ENCODE measurements at places on chromosomes 11 and 22.

DNA sequence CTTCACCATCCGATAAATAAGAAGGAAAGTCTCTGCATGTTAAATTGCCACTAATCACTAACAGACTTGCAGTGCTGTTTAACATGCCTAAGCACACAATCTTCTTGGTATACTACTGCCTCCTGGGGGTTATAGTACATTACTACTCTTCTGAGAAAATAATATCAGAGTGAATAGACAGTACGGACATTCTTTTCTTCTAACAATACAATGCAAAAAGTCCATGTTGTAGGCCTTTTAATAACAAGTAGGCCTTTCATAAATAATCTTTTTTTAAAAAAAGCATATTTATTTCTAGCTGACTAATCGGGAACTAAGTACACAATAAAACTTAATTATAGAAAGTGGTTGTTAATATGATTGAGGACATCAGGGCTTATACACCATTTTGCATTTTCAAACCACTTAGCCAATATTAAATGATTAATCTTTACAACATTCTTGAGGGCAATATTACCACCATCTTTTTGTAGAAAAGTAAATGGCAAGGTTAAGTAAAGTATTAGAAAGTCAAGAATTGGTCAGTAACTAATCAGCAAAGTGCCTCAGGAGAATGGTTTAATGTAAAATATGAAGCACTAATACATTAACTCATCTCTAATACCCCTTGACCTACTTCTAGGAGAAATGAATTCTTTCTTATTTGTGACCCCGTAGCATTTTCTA lies 84.7 kb downstream of the TTC28 start:
- DNase-seq, result peak; percentile 9

DNA sequence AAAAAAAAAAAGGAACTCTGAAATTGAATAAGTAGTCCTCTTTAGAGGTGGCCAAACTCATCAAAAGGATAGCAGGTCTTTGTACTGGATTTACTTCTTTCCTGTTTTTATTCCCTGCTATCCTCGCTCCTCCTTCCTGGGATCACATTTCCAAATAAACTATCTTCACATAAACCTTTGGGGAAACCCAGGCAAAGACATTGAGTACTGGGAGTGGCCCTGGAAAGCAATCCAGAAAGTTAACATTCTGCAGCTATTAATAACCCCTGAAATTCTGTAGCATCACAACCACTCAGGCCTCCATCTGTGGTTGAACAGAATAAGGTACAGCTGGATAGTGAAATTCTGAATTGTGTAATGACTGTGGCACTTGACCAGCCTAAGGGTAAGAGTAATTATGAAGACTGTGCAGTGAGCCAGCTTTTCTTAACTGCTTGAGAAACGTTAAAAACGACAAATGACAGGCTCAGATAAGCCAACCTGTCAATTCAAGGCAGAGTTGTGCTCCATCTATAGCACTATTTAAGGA lies 58.8 kb downstream of the ISX start:
- DNase-seq, result no peak

- DNase-seq, result peak; percentile 78
Measured at GRCh38 chr11:108958368-108959104, 293.7 kb downstream of the DDX10 start.

DNA sequence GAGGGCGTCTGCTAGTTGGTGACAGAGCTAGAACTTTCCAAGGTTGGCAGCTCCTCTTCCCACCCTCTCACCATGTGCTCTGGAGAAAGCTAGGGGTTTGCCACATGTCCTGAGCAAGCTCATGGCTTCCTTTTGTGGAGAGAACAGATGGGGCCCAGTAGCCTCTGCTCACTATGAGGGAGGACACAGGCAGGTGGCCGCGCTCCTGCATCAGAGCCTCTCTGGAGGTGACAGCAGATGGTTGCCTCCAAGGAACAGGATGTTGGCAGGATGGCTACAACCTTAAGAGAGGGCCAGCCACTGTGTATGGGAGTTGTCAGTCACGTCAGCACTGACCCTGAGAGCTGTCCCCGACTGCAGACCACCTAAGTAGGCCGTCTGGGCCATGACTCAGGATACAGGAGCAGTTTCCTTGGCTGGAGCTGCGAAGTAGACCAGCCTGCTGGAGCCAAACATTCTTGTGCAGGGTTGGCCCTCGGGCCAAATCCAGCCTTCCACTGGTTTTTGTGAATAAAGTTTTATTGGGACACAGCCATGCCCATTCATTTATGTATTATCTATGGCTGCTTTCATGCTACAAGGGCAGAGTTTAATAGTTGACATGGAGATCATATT lies 28.0 kb downstream of the SGSM1 start:
- DNase-seq, result no peak

- no peak for DNase-seq
Measured at GRCh38 chr11:1402355-1403077, 12.8 kb downstream of the BRSK2 start.

DNA sequence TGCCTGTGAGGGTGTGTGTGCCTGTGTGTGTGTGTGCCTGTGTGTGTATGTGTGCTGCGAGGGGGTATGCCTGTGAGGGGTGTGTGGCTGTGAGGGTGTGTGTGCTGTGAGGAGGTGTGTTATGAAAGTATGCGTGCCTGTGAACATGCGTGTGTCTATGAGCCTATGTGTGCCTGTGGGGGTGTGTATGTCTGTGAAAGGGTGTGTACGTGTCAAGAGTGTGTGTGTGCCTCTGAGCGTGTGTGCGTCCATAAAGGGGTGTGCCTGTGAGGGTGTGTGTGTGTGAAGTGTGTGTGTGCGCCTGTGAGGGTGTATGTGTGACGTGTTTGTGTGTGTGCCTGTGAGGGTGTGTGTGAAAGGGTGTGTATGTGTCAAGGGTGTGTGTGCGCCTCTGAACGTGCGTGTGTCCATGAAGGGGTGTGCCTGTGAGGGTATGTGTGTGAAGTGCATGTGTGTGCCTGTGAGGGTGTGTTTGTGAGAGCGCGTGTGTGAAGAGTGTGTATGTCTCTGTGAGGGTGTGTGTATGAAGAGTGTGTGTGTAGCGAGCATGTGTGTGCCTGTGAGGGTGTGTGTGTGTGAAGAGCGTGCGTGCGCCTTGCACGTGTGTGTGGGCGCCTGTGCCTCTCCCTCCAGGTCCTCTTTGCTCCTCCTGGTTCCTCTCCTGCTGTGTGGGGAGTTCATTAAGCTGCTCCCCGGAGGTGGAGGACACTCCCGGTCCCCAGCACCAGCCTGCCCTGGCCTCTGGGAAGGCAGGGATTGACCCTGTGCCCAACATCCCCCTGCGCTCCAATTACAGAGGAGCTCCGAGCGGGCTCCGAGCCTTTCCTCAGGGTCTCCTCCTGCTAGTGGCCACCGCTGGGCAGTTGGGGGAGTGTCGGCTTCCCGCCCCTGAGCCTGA lies 53.3 kb downstream of the CACNA1I start:
- DNase-seq, result no peak

DNA sequence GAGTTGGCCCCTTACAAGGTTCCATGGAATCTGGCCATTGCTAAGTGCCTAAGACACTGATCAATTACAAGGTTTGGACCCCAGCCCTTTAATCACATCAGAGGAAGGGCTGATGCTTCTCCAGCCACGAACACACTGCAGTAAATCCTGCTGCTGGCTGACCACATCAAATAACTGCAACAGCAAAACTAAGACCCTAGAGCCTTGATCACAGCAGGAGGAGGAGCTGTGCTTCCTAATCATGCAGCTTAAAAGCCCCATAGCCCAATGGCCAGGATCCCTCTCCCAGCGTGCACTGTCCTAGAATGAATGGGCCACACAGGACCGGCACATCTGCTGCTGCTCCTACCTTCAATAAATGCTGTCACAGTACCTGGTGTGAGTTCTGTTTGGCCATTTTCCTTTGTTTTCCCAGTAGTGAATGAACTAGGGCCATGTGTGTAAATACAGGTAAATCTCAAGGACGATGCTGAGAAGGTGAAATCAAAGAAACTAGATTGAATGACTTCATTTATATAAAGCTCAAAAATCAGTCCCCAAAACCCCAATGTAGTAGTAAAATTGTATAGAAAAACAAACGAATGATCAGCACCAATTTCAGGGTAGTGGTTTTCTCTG lies 12.7 kb downstream of the ZP1 start:
- DNase-seq, result no peak

Data from brain microvascular endothelial cell (primary cell).